Kasumi-1 (cell line): ENCODE measurements at places on chromosomes 16 and 17.

DNA sequence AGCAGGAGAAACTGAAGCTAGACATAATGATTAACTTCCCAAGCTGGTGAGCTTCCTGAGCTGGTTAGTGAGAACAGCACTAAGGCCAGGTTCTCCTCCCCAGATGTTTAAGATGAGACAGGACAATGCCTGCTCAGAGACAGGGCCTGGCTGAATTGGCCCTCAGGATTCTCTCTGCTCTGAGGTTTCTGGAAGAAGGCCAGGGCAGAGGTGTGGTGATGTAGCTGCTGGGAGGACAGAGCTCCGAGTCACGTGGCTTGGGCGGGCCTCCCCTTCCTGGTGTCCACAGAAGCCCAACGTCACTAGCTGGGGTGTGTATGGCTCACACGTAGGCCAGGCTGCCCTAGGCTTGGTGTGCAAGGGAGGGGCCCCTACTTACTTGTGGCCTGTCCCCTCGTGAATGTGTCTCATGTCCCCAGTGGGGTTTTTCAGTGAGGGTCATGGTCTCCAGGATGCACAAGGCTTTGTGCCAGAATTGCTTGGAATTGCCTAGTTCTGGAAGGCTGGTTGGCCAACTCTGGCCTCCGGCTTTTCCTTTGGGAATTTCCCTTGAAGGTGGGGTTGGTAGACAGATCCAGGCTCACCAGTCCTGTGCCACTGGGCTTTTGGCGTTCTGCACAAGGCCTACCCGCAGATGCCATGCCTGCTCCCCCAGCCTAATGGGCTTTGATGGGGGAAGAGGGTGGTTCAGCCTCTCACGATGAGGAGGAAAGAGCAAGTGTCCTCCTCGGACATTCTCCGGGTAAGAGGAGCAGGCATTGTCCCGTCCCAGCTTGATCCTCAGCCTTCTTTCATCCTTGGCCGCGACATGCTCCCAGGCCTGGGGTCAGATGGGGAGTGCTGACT is 3.4 kb downstream of the NOD2 start:
- DNase-seq, result no peak

- DNase-seq, result peak; percentile 25
Measured at GRCh38 chr17:47203984-47204721, 5.0 kb upstream of the MYL4 start.

DNA sequence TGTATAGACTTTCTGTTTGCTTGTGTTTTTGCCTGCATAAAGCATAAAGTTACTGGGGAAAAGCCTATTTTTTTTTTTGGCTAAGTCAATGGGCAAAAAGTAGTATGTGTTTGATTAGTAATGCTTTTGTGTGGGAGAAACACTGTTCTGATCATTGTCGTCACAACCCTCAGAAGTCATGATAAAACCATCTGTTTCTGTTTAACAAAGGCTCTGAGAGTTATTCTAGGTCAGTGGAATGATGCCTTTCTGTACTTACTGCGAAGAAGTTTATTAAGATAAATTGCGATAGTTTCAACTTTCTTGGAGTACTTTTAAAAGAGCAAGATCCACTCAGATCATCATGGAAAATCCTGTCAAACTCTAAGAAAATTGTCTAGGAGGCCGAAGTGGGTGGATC is 80.9 kb downstream of the PRKCA start:
- no peak for DNase-seq

DNA sequence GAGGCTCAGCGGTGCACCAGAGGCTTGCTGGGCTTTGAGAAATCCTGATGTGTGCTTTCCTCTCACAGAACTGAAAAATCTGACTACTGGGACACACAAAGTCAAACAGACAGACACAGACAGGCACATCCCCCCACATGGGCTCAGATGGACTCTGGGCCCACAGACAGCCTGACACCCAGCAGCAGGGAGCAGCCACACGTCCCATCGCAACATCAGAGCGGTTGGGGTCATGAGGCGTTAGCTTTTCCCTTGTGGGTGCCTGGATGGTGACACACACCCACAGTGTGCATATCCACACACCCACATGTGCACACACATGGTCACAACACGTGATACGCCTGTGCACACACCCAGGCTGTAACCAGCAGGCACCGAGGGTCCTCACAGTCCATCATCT is 6.3 kb downstream of the SPNS3 start:
- no peak for DNase-seq

DNA sequence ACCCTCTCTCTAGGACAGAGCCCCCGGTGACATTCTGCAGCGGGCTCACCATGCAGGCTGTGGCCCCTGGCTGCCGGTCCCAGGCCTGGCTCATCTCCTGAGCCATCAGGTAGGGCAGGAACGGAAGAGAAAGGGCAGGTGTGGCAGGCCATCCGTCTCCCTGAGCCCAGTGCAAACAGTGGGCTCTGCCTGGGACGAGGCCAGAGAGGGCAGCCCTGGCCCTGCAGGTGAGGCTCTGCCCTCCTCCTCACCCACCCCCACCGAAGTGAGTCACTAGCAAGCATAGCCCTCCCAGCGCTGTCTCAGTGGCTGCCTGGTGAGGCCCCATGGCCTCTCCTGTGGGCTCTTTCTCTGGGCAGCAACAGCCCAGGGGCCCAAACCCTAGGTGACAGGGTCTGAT is 14.5 kb downstream of the OTOP3 start:
- no peak for DNase-seq
